Left lung (tissue), 14 donors: ENCODE measurements at places on chromosomes 16 and 17.
A peak's percentile ranks its signal among the peaks of the same experiment; 100 is the strongest.

- no peaks in the 10 kb centered on the region for H3K4me1 ChIP-seq
- no peak overlapping the region for H3K4me3 ChIP-seq
- DNase-seq = no peak
- no peaks in the 10 kb centered on the region for H3K27me3 ChIP-seq
These were observed 241.1 kb downstream of the WWOX start for GRCh38 chr16:78340590-78340989.

- H3K27ac ChIP-seq = peak overlapping the region; percentile 88
- no peaks in the 10 kb centered on the region for H3K27me3 ChIP-seq
- no peak for DNase-seq
- no peaks in the 10 kb centered on the region for H3K4me1 ChIP-seq
These were observed 19.3 kb downstream of the CD2BP2 start for GRCh38 chr16:30335598-30336474.

GRCh38 chr16:19522397-19522732 is 467 bp upstream of the GDE1 start:
- H3K27me3 ChIP-seq = no peaks in the 10 kb centered on the region
- no peak for DNase-seq
- no peak overlapping the region for H3K4me3 ChIP-seq

DNA sequence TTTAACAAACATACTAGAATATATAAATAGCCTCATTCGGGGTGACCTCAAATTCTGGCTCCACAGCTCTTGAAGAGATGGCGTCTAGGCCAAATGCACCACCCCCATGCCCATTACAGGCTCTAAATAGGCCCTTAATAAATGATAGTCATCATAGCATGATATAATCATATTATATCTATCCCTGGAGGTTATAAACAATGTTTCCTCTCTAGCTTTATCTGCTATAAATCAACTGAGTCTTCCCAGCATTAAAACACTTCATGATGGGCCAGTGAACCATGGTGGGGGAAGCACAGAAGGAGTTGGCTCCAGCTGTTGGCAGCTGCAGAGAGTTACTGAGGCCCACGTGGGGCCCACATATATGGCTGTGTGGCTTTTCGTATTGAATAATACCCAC is 214.9 kb upstream of the MPHOSPH6 start:
- no peaks in the 10 kb centered on the region for H3K27me3 ChIP-seq
- no peaks in the 10 kb centered on the region for H3K4me1 ChIP-seq
- no peak overlapping the region for H3K4me3 ChIP-seq
- H3K27ac ChIP-seq = no peak overlapping the region
- DNase-seq = no peak
- no peaks in the 10 kb centered on the region for H3K36me3 ChIP-seq

DNA sequence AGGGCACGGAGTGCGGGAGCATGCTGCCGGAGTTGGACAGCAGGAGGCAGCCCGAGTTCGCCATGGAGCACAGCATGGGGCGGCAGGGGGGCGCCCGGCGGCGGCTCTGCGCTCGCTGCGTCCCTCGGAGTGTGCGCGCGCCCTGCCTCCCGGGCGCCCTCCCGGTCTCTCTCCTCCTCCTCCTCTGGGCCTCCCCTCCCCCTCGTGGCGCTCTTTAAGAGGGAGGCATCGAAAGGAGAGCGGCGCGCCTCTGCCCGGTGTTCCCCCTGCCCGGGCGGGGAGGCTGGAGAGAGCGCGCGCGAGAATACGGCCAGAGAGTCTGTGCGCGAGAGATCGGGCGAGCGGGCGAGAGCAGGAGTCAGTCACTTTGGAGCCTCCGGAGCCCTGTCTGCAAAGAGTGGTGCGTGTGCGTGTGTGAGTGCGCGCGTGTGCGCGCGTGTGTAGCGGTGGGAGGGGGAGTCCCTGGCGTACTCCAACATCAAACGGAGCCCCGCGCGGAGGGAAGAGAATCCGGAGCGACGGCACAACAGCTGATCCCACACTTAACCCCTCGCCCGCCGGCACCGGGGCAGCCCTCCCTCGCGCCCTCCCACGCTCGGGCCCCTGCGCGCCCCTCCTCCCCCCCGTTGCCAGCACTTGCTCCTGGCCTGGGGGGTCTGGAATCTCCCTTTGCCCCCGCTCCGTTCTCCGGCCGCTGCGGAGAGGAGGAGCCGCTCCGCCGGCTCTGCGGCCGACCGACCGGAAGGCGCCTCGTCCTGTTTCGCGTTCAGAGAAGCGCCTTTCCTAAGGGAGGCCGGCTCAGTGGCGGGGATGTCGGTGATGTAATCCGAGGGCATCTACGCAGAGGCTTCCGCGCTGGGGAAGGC is 108.9 kb downstream of the ENGASE start:
- no peaks in the 10 kb centered on the region for H3K36me3 ChIP-seq
- H3K27ac ChIP-seq = no peak overlapping the region
- H3K27me3 ChIP-seq = peaks cover 31% of the 10 kb centered on the region
- DNase-seq = no peak
- H3K4me1 ChIP-seq = no peaks in the 10 kb centered on the region

DNA sequence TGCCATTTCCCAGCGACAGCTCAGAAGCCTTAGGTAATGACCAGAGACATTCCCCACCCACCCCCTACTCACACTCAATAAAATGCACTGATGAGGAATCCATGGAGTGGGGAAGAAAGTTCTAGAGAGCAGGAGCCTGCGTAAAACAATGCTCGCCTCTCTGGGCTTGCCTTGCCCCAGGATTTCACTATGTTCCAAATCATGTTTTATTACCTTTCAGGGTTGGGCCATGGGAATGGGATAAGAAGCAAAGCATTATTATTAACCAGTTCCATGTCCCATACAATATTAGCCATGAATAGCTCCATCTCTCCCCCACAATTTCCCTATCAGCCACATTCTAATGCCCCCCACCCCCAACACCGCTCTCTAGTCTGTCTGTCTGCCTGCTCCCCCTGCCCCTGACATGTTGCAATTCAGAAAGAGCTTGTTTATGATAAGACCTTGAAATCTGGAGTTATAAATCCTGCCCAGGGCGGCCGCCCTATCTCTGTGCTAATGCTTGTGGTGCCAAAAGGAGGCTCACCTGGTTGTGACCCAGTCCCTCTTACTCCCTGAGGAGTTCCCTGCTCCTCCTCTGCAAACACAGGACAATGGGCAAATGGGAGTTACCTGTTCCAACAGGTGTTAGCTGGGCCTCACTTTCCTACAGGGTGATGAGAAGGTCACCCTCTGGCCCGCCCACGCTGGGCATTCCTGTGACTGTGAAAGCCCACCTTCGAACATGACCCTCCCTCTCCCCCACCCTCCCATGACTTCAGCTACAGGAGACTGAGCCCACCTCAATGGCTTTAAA is 28.0 kb upstream of the DDX52 start:
- no peak overlapping the region for H3K27ac ChIP-seq
- no peaks in the 10 kb centered on the region for H3K36me3 ChIP-seq
- H3K4me1 ChIP-seq = no peaks in the 10 kb centered on the region

DNA sequence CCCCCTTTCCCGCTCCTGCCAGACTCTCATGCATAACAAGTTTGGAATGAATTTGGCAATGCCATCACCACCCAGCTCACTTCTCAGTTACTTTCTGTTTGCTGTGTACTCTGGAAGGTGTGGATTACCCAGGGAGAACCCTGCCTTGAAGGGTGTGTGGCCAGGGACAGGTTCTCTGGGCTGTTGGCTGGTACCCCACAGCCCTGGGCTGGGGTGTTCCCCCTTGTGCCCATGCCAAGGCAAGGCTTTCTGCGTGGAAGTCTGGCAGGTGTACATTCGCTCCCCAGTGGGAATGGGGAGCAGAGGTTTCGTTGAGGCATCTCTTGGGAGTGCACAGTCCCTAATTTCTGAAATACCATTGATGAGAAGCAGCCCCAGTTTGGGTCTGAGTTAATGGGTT is 187.7 kb downstream of the CCDC182 start:
- DNase-seq = no peak
- no peak overlapping the region for H3K4me3 ChIP-seq
- no peak overlapping the region for H3K27ac ChIP-seq
- no peaks in the 10 kb centered on the region for H3K36me3 ChIP-seq
- H3K4me1 ChIP-seq = peaks cover 7% of the 10 kb centered on the region

GRCh38 chr17:3602499-3602898 is 6.7 kb downstream of the TRPV1 start:
- no peaks in the 10 kb centered on the region for H3K27me3 ChIP-seq
- H3K4me3 ChIP-seq = no peak overlapping the region
- DNase-seq = peak; percentile 23
- H3K36me3 ChIP-seq = peaks cover 26% of the 10 kb centered on the region
- H3K27ac ChIP-seq = no peak overlapping the region

- H3K4me3 ChIP-seq = no peak overlapping the region
- H3K36me3 ChIP-seq = no peaks in the 10 kb centered on the region
- no peak overlapping the region for H3K27ac ChIP-seq
- DNase-seq = peak; percentile 83
- H3K27me3 ChIP-seq = no peaks in the 10 kb centered on the region
These were observed 58.5 kb downstream of the TMEM235 start for GRCh38 chr17:78289802-78290363.
